Suprapubic skin (tissue), 4 donors: ENCODE measurements at places on chromosomes 6 and 20.

DNA sequence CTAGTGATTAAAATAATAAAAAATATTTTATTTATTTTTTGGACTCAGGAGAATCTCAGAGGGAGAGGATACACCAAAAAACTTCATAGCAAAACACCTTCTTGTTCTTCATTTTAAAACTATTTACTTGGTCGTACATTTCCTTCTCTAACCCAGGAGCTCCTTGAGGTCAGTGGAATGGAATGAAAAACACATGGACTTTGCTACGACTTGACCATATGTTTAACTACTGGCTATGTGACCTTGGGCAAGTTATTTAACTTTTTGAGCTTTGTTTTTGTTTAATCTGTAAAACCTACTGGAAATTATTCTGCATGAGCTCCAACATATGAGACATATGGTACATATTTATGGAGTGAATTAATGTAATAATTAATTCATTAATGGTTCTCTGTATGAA is 1005.5 kb upstream of the CITED2 start:
- no peak overlapping the region for H3K27ac ChIP-seq
- H3K4me3 ChIP-seq, result no peak overlapping the region
- no peaks in the 10 kb centered on the region for H3K27me3 ChIP-seq
- no peaks in the 10 kb centered on the region for H3K4me1 ChIP-seq
- H3K36me3 ChIP-seq, result no peaks in the 10 kb centered on the region

- no peak for DNase-seq
- no peak overlapping the region for H3K4me3 ChIP-seq
- H3K4me1 ChIP-seq, result peaks cover 10% of the 10 kb centered on the region
Measured at GRCh38 chr6:143222801-143223231, 162.1 kb downstream of the AIG1 start.

GRCh38 chr6:16644540-16645250 is 116.6 kb downstream of the ATXN1 start:
- no peak overlapping the region for H3K27ac ChIP-seq
- H3K27me3 ChIP-seq, result no peaks in the 10 kb centered on the region
- no peaks in the 10 kb centered on the region for H3K4me1 ChIP-seq
- DNase-seq, result no peak
- H3K4me3 ChIP-seq, result no peak overlapping the region
- no peaks in the 10 kb centered on the region for H3K36me3 ChIP-seq

DNA sequence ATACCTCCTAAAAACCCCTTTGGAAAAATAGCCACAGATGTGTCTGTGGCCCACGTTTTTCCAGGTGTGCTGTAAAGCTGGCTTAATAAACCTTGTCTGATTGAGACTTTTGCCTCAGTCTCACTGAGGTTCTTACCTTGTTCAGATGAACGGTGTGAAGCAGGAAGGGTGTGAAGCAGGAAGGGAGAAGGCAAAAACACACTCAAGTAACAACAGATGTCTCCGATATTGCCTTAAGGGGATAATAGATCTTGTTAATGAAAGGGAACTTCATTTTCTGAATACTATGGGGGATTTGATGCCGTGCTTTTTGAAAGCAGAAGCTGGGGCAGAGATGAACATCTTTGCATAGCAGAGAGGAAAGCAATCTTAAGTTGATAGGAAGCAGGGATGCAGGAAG is 37.8 kb downstream of the EDN1 start:
- H3K27me3 ChIP-seq, result no peaks in the 10 kb centered on the region
- no peak overlapping the region for H3K4me3 ChIP-seq
- no peaks in the 10 kb centered on the region for H3K36me3 ChIP-seq
- H3K4me1 ChIP-seq, result peaks cover 13% of the 10 kb centered on the region
- H3K27ac ChIP-seq, result peak overlapping the region; percentile 59

DNA sequence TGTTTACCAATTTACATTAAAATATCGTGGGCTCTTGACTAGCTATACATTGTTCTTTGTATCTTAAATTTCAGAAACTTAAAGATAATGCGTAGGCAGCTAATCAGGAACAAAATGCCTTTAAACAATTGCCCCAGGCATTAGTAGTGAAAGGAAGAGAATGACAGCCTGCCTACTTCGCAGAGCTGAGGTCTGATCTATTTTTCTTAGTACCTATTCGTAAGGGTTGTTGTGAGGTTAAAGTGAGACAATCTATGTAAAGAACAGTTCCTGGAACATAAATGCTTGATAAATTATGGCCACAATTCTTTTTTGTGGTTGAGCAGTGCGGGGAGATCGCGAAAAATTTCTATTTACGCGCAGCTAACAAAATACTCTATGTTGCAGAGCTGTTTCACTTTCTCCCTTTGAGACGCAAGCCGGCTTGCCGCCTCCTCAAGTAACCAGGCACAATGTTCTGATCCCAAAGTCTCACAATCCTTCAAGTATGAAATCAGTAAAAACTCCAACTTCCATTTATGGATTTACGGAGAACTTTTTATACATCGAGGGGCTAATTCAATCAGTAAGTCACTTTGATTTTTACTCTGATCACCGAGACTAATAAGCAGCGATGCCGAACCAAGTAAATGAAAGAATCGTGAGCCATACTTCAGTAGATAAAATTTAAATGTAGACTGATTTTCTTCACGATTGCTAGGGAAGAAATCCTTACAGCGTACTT is 878 bp upstream of the PNRC1 start:
- H3K36me3 ChIP-seq, result peaks cover 17% of the 10 kb centered on the region
- no peak for DNase-seq
- H3K27me3 ChIP-seq, result no peaks in the 10 kb centered on the region

GRCh38 chr6:24990944-24991809 is 55.4 kb upstream of the RIPOR2 start:
- H3K27ac ChIP-seq, result no peak overlapping the region
- H3K36me3 ChIP-seq, result no peaks in the 10 kb centered on the region
- H3K4me1 ChIP-seq, result no peaks in the 10 kb centered on the region
- no peak overlapping the region for H3K4me3 ChIP-seq

DNA sequence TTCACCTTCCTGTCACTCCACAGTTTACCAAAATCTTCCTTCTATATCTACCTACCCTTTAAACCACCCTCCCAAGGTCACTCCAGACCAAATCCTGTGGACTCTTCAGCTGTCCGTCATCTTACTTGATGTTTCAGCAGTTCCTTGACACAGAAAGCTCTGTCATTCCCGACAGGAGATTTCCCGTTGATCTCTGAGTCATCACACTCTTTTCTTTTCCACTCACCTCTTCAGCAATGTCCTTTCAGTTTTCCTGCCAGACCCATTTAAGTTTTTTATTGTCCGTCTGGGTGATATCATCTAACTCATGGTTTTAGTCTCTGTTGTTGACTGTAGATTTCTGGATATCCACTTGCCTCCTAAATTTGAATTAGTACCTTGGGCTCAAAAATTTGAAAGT is 69.9 kb upstream of the SCGN start:
- no peak for DNase-seq
- H3K36me3 ChIP-seq, result peaks cover 16% of the 10 kb centered on the region
- H3K4me3 ChIP-seq, result no peak overlapping the region
- H3K27me3 ChIP-seq, result no peaks in the 10 kb centered on the region
- no peak overlapping the region for H3K27ac ChIP-seq

GRCh38 chr6:82245376-82245775 is 2.2 kb downstream of the IBTK start:
- no peak overlapping the region for H3K4me3 ChIP-seq
- H3K36me3 ChIP-seq, result no peaks in the 10 kb centered on the region
- no peak for DNase-seq
- H3K27ac ChIP-seq, result no peak overlapping the region

GRCh38 chr20:61868006-61868405 is 197.7 kb downstream of the TAF4 start:
- H3K27me3 ChIP-seq, result peaks cover 8% of the 10 kb centered on the region
- no peaks in the 10 kb centered on the region for H3K36me3 ChIP-seq
- no peak overlapping the region for H3K4me3 ChIP-seq
- no peak for DNase-seq

DNA sequence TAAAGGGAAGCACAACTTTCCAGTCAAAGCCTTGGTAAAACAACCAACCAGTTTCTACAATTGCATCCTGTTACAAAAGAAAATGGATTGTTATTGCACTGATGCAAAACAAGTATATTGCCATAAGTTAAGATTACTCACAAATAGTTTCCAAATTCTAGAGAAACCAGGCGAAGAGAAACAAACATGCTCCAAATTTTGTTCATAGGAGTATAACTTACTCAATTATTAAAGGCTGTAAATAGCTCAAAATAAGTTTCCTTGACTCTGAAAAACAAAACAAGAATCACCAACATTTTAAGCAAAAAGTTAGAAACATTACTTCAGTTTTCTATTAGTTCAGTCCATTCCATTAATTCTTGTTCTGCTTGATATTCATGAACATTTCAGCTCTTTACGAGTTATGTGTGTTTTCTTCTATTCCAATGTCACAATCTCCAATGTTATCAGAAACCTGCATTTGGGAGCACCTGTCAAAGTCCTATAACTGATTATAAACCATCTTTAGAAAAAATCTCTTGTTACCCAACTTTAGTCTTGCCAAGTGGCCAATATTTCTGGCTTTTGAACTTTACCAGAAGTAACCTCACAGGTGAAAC is 137.9 kb upstream of the THBS2 start:
- DNase-seq, result no peak
- H3K27ac ChIP-seq, result no peak overlapping the region
- no peaks in the 10 kb centered on the region for H3K36me3 ChIP-seq
- H3K27me3 ChIP-seq, result no peaks in the 10 kb centered on the region
- peaks cover 7% of the 10 kb centered on the region for H3K4me1 ChIP-seq

DNA sequence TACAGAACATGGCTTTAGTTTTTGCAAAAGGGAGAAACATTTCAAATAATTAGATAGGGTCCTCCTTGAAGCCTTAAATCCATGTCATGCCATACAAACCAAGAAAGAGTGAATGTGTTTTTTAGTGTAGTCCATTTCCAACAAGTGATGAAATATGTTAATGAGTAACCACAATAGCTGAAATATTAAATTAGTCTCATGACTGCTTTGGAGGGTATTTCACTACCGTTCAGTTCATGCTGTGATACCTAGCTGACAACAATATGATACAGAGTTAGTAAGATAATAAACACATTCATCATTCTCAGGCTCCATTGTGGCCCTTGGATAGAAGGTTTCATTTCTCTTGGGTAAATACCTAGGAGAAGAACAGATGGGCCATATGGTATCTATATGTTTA is 5.8 kb upstream of the ID4 start:
- no peaks in the 10 kb centered on the region for H3K36me3 ChIP-seq
- H3K27me3 ChIP-seq, result no peaks in the 10 kb centered on the region
- no peak overlapping the region for H3K4me3 ChIP-seq
- peaks cover 8% of the 10 kb centered on the region for H3K4me1 ChIP-seq
- DNase-seq, result no peak

- H3K27me3 ChIP-seq, result no peaks in the 10 kb centered on the region
- no peaks in the 10 kb centered on the region for H3K36me3 ChIP-seq
- H3K27ac ChIP-seq, result no peak overlapping the region
- no peaks in the 10 kb centered on the region for H3K4me1 ChIP-seq
- no peak for DNase-seq
- H3K4me3 ChIP-seq, result no peak overlapping the region
Measured at GRCh38 chr6:5379647-5380242, 118.4 kb downstream of the FARS2 start.

- no peak overlapping the region for H3K4me3 ChIP-seq
- H3K36me3 ChIP-seq, result no peaks in the 10 kb centered on the region
- peaks cover 6% of the 10 kb centered on the region for H3K27me3 ChIP-seq
- H3K4me1 ChIP-seq, result peaks cover 25% of the 10 kb centered on the region
Measured at GRCh38 chr6:150412221-150412620, 43.4 kb downstream of the IYD start.

GRCh38 chr20:53126185-53126584 is 154.0 kb downstream of the TSHZ2 start:
- no peak overlapping the region for H3K27ac ChIP-seq
- no peaks in the 10 kb centered on the region for H3K27me3 ChIP-seq
- no peaks in the 10 kb centered on the region for H3K4me1 ChIP-seq
- H3K4me3 ChIP-seq, result no peak overlapping the region
- DNase-seq, result no peak

DNA sequence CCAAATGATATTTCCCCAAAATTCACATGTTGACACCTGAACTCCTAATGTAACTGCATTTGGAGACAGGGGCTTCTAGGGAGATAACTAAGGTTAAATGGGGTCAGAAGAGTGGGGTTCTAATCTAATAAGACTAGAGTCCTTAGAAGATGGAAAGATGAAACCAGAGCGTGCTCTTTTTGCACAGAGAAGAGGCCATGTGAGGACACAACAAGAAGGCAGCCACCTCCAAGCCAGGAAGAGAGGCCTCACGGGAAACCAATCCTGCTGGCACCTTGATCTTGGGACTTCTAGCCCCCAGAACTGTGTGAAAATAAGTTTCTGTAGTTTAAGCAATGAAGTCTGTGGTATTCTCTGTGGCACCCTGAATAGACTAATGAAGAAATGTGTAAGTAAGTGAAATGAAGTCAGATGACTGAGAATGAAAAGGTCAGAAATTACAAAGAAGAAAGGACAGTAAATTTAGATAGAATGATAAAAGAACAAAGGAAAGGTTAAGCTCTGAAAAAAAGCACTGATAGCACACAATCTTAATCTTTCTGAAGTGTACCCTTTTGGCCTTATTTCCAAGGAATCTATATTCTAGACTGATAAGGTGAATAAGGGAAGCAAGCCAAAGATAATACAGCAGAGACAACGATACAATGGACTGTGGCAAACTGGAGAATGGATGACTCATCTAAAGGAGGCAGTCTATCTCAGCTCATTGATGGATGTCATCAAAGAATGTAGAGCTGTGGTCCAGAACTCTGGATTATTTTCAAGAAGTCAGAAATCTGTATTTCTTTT is 110.4 kb downstream of the MYB start:
- H3K27ac ChIP-seq, result no peak overlapping the region
- no peaks in the 10 kb centered on the region for H3K27me3 ChIP-seq

DNA sequence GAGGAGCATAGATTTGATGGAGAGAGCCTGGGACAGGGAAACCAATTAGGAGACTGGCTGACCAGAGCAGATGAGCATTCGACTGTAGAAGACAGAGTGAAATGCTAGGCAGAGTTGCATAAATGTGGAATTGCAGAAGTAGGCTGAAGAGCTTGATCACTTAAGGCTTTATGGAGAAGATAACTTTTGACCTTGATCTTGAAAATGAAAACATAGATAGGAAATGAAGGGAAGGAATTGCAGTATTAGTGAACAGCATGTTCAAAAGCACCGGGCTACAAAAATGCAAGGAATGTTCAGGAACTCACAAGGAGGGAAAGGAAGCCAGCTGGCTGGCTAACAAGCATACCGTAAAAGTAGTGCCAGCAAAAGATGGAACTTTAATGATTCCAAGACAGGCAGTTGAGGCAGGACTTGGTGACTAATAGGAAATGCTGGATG is 20.5 kb upstream of the LTV1 start:
- H3K27me3 ChIP-seq, result no peaks in the 10 kb centered on the region
- H3K4me3 ChIP-seq, result no peak overlapping the region
- no peak overlapping the region for H3K27ac ChIP-seq
- DNase-seq, result no peak
- peaks cover 11% of the 10 kb centered on the region for H3K36me3 ChIP-seq

- DNase-seq, result no peak
- H3K4me3 ChIP-seq, result no peak overlapping the region
- no peaks in the 10 kb centered on the region for H3K4me1 ChIP-seq
- no peak overlapping the region for H3K27ac ChIP-seq
- no peaks in the 10 kb centered on the region for H3K27me3 ChIP-seq
Measured at GRCh38 chr20:43870484-43870883, 44.2 kb upstream of the TOX2 start.

GRCh38 chr6:137601471-137601870 is 107.3 kb upstream of the OLIG3 start:
- DNase-seq, result no peak
- H3K27ac ChIP-seq, result no peak overlapping the region
- peaks cover 28% of the 10 kb centered on the region for H3K27me3 ChIP-seq
- H3K4me1 ChIP-seq, result no peaks in the 10 kb centered on the region
- no peaks in the 10 kb centered on the region for H3K36me3 ChIP-seq

- DNase-seq, result no peak
- H3K4me3 ChIP-seq, result no peak overlapping the region
- peaks cover 9% of the 10 kb centered on the region for H3K4me1 ChIP-seq
- no peaks in the 10 kb centered on the region for H3K36me3 ChIP-seq
Measured at GRCh38 chr6:121756666-121757065, 321.2 kb downstream of the GJA1 start.
